ENCODE measurements at places on chromosomes 7 and 10.

GRCh38 chr7:44216019-44216418 is 15.2 kb downstream of the YKT6 start:
- DNase-seq = no peak

DNA sequence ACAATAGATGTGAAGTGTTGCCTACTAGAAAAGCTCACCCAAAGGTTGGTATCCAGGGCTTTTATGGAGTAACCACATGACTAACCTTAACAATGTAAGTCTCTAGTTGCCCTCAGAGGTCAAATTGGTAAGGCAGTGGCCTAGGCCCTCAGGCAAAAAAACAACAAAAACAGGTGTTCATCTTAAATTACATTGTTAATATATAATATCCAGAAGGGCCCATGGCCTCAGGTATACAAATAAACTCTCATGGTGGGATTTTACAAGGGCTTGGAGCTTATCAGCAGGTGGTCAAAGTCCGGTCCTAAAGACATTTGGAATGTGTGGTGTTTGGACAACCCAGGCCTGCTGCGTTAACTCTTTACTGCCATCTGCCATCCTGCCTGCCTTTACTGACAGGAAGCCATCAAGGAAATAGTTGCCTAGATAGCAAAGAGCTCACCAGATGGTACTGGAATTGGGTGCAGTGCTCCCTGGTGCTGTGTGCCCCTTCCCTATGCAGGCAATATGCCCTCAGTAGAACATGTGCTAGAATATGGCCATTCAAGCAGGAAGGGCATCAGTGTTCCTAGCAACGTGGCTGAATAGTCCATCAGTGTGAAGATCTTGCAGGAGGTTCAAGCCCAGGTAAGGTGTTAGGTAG is 36.2 kb downstream of the TOMM7 start:
- DNase-seq = no peak

DNA sequence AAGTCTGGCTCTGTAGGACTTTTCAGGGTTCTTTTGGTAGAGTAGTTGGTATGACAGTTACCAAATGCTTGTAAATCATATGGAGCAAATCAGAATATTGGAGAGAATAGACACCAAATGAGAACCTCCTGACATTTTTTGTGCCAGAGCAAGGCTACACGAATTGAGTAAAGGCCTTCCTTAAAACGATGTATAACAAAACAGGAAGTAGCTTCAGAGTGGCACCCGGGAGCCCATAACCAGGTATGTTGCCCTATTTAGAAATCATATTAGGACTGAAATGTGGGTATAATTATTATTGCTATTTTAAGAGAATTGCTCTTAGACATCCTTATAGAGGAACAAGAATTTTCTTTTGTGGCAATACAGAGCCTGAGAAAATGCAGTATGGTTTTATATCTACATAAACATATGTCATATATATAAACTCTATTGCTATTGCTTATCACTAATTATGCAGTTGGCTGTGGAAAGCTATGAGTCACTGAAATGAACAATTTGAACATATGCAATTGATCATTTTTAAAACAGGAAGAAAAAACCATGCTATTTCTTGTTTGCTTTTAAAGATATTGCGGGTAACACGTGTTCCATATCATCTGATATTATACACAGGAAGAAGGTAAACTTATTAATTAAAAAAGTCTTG is 197.4 kb upstream of the MTPN start:
- DNase-seq = no peak

- no peak for DNase-seq
Measured at GRCh38 chr10:60384708-60385398, 4.8 kb downstream of the ANK3 start.

- DNase-seq = no peak
Measured at GRCh38 chr10:132752378-132752777, 33.6 kb downstream of the NKX6-2 start.
